T-helper 22 cell (primary cell): ENCODE measurements at places on chromosomes 3 and 15.

DNA sequence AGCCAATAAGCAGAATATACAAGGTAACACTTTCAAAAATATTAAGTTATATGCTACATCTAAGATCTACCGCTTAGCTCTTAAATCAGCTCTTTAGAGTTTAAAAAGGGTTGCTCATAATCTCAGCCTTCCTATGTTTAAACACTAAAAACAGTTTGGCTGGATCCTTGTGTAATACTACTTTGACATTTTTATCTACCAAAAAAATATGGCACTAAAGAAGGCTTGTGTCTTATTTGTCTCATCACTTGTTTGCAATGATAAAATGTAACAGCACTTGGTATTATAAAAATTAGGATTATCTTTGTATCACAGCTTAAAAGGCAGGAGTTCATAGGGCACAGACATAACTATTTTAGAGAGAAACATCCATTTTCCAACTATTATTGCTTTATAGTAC is 9.8 kb downstream of the ANKRD28 start:
- no peak for DNase-seq

- DNase-seq = no peak
Measured at GRCh38 chr3:152097120-152097519, 171.6 kb upstream of the MBNL1 start.

- no peak for DNase-seq
Measured at GRCh38 chr3:172464306-172464705, 16.1 kb upstream of the GHSR start.

DNA sequence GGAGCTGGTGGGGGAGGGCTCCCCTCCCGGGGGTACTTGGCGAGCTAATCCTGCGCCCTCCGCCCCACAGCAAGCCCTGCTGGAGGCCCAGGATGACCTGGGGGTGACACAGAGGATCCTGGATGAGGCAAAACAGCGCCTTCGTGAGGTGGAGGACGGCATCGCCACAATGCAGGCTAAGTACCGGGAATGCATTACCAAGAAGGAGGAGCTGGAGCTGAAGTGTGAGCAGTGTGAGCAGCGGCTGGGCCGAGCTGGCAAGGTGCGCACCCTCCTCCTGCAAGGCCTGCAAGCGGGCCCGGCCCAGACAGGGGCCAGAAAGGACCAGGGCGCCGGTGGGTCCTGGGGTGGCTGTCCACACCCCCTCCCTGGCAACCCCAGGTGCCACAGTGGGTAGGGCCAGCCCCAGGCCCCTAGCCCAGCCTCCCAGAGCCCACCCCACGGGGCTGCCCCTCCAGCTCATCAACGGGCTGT is 56.5 kb downstream of the SEMA3G start:
- no peak for DNase-seq

DNA sequence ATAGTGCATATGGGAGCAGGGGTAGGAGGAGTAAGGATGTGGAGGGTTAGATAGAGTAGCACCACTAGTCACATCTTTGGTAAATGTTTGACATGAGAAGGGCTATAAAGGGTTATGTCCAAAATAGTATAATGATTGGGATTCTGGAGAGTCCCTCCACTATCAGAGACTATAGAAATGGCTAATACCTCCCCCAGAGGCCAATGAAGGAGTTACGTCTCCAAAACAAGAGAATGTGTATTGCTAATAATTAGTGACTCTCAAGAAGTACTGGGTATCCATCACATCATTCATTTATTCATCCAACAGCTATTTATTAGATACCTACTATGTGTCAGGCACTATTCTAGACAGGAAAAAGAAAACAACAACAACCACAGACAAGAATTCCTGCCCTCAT is 203.7 kb upstream of the UMPS start:
- DNase-seq = no peak

DNA sequence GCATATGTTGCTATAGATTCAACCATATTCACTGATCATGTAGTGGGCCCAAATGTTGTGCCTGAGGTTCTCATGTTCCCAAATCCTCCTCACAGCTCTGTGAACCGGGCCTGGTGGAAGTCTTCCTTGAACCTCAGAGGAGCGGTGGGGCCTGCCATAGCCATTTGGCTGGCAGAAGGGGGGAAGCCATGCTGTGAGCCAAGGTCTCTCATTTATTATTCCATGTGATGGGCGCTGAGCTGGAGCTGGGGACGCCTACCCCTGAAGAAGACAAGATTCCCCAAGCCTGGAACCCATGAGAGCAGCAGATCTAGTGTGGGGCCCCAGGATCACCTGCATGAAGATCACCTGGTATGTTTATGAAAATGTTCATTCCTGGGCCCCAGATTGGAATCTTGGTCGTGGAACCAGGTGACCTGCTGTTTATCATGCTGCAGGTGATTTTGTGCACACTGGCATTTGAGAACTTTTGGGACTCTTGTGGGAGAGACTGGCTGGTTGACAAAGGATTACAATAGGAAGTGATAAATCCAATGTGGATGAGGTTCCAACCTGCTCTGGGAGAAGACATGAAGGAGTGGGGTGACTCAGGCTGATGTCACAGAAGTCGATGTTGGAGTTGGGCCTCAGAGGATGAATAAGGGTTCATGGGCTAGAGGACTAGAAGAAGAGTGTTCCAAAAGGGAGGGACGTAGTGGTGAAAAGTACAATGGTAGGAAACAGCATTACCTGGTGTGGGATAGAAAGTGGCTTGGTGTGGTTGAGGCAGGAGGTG is 102.1 kb downstream of the ASB7 start:
- DNase-seq = no peak

DNA sequence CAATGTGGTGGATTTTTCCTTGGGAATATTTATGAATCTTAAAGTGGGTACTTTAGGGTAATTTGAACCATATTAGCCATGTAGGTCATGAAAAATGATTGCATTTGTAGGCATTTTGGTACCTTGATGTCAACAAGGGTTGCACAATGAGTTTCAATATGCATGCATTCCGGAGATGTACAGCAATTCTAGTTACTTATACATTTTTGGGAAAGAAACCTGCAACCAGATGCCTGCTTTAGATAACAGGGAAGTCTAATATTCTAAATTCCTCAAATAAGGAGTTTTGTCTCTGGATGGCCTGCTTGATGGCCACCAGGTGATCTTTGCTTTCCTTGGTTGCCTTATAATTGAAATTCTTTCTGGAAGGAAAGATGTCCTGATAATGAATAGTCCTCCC is 240.5 kb upstream of the SETMAR start:
- no peak for DNase-seq

- no peak for DNase-seq
Measured at GRCh38 chr3:98980915-98981596, 79.6 kb upstream of the DCBLD2 start.

GRCh38 chr3:185737020-185737419 is 87.8 kb downstream of the IGF2BP2 start:
- DNase-seq = no peak

GRCh38 chr3:69738315-69738714 is 949 bp upstream of the MITF start:
- DNase-seq = no peak

- DNase-seq = no peak
Measured at GRCh38 chr3:54967731-54968161, 39.9 kb upstream of the LRTM1 start.

DNA sequence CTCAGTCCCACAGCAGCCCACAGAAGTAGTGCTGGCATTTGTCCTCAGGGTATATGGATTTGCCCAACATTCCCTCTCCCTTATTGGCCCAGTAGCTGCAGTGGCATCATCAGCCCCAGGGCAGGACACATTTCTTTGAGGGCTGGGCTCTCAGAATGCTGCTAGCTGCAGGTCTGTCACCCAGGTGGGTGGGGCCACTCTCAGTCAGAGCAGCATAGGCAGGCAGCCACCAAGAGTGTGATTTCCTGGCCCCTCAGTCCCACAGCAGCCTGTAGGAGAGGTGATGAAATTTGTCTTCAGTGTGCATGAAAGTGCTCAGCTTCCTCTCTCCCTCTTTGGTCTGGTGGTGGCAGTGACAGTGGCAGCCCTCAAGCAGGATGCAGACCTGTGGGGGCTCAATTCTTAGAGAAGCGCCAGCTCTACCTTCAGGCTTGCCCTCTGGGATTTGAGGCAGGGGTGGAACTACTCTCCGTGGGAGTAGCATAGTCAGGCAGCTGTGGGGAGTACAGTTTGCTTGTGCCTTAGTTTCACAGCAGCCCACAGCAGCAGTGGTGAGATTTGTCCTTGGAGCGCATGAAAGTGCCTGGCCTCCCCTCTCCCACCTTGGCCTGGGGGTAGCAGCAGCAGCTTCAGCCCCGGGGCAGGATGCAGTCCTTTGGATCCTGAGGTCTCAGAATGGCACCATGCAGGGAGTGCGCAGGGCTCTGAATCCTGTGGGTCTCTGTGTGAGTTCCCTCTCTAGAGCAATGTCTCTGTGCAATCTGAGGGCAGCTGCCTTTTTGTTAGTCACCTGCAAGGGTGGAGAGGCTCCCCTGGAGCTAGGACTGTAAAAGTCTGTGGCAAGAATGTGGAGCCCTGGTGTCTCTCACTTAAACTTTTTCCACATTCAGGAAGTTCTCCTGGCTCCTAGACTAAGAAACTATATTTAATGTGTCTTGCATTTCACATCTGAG is 1229.1 kb downstream of the ROBO2 start:
- no peak for DNase-seq

DNA sequence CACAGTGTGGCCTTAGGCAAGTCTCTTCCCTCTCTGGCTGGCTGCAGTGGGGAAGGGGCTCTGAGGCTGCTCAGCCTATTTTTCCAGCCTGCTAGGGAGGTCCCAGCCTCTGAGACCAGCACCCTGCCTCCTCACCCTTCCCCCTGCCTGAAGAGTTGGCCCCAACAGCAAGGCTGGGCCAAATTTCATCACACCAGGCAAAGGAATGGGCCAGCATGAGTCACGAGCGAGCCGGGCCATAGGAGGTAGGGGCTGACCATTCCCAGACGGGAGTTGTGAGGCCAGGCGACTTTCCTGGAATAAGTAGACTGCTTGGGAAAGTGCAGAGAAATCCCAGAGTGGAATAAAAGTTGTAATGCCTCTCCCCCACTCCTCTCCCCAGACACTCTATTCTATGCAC is 5.7 kb upstream of the FBLN2 start:
- DNase-seq = no peak

DNA sequence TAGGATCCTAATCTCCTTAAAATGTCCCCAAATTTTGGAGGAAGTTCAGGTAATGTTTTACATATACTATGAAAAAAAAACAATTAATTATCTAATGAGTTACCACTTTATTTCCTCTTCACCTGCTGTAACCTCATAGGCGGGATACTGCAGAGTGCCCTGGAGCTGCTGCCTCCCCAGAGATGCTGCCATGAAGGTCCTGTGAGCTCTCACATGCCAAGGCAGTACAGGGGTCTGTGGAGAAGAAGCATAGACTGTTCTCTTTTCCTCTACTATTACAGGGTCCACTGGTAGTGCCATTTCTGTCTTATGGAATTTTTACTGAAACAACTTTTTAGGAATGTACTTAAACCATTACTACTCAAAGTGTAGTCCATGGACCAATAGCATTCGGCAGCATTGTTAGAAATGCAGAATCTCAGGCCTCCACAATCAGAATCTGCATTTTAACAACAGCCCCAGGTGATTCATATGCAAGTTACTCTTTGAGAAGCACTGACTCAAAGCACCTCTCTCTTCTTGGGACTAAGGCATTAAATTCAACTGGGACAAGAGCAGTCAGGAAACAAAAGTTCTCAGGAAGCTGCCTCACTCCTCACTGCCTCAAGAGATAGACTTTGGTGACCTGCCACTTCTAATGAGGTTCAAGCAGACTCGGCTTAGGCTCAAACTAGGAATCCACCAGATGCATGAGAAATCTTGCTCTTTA is 30.3 kb upstream of the CPOX start:
- no peak for DNase-seq

GRCh38 chr15:22780267-22780666 is 6.2 kb upstream of the NIPA1 start:
- no peak for DNase-seq

- DNase-seq = no peak
Measured at GRCh38 chr3:50297384-50297775, 1.8 kb downstream of the HYAL3 start.

GRCh38 chr3:184237211-184237610 is 7.8 kb downstream of the VWA5B2 start:
- no peak for DNase-seq

DNA sequence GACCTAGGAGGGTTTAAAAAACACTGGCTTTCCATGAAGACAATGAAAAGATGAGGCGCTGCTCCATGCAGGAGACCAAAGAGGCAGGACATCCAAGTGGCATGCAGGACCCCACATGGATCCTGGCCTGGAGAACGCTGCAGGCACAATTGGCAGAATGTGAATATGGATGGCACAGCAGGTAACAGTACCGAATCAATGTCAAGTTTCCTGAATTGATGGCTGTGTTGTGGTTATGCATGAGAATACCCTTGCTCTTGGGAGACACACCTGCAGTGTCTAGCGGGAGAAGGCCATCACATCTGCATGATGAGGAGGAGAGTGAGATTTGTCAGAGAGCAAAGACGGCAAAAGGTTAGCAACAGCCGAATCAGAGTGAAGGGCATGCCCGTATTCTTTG is 74.3 kb upstream of the SEC13 start:
- no peak for DNase-seq

DNA sequence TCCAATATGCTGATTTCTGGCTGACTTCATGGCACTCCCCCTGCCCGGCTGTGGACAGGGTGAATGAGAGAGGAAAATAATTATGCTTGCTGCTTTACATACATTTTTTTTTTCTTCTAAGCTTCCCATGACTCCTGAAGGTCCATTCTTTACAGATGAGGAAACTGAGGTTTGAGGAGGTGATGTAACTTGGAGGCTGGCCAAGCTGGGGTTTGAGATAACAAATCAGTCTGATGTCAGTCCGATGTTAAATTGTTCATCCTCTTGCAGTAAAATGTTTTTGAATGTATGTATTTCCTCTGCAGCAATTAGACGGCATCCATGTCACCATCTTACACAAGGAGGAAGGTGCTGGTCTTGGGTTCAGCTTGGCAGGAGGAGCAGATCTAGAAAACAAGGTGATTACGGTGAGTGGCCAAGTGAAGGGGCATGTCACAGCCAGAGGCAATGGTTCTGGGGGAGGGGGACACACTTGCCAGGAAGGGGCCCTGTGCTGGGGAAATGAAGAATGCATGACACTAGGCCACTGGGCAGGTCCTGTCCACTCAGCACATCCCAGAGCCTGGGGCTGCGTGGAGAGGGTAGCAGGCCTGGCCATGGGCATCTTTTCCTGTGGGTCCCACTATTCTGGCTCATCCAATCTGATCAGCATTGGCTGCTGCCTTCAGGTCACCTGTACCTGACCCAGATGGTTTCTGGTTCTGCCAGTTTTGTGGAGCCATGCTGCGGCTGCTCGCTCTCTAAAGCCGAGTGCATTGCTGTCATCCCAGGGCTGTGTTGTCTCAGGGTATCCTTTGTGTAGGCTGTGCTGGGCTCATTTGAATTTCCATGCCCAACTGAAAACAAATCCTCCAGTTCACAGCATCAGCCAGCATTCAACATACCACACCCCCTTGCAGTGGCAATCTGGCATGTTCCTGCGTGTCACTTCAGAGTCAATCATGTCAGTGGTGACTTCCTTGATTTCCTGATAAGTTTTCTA is 20.4 kb downstream of the STARD5 start:
- no peak for DNase-seq
